Effector CD4-positive, alpha-beta T cell (primary cell): ENCODE measurements at places on chromosomes 16 and 17.

DNA sequence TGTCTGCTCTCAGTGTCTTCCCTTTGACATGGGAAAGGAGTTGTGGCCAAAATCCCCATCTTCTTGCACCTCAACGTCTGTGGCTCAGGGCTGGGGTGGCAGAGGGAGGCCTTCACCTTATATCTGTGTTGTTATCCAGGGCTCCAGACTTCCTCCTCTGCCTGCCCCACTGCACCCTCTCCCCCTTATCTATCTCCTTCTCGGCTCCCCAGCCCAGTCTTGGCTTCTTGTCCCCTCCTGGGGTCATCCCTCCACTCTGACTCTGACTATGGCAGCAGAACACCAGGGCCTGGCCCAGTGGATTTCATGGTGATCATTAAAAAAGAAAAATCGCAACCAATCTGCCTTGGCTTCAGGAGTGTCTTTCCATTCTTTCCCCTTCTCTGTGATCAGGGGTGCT, 918 bp upstream of the MRM1 start:
- no peak for DNase-seq

GRCh38 chr17:38568845-38569510, 36.8 kb downstream of the SRCIN1 start:
- DNase-seq = no peak

DNA sequence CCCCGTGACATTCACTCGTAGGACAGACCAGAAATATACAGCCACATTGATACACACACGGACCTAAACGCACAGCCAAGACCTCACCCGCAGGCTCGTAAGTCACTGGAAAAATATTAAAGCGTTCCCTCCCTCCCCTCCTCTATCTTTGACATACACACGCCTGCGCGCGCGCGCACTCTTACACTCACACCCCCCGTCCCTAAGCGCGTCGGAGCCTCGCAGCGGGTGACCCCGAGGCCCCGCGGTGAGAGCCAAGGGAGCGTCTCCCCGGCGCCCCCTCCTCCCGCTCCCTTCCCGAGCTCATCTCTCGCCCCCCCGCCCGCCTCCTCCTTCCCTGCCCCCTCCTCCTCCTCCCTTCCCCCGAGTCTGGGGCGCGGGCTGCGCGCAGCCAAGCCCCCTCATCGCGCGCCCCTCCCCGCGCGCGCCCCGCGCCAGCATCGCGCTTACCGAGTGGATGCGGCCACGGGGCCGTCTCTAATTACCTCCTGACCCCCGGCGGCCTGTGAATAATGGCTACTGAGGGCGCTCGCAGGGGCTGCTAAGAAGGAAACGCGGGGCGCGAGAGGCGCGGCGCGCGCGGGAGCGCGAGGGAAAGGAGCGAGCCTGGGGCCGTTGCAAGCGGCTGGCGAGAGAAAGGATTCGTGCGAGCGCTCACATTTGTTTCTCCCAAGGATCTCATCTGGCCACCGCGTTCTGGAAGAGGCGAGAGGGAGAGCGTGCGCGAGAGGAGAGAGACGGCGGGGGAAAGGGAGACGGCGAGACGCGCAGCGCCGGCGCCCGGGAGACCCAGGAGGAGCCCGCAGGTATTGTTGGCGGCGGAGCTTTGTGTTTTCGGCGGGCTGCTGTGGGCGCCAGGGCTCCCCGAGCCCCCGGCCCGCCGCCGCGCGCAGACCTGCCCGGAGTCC, 42.4 kb downstream of the RAI1 start:
- DNase-seq = no peak

DNA sequence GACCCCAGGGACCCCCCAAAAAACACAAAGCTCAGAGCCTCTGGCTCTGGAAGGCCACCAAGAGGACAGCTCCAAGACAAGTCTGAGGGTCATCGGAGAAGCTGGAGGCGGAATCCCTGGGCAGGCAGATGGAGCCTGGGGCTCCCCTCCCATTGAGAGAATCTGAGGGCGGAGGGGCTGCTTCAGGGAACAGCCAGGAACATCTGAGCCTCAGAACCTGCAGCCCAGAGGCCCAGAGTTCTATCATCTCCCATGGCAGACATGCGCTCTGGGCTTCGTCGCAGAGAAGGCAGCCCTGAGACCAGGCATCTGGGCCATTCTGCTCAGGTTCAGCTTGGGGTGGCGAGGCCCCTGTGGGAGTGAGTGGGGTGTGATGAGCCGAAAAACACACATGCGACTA, 7.1 kb upstream of the SPPL2C start:
- no peak for DNase-seq

DNA sequence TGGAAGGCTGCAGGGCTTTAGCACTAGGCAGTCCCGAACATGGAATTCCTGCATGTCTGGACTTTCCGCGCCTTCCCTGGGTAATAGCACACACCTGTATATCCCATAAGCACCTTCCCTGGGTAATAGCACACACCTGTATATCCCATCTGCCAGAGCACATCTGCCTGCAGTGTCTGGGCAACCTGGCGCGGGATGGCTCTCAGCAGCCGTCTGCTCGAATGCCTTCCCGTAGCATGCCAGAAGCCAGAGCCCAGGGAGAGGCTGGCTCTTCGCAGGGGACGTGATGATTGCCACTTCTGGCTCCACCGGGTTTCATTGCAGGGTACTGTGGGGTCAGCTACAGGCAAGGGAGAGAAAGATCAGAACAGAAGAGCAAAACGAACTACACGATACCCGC, 21.3 kb downstream of the MBTPS1 start:
- DNase-seq = no peak

DNA sequence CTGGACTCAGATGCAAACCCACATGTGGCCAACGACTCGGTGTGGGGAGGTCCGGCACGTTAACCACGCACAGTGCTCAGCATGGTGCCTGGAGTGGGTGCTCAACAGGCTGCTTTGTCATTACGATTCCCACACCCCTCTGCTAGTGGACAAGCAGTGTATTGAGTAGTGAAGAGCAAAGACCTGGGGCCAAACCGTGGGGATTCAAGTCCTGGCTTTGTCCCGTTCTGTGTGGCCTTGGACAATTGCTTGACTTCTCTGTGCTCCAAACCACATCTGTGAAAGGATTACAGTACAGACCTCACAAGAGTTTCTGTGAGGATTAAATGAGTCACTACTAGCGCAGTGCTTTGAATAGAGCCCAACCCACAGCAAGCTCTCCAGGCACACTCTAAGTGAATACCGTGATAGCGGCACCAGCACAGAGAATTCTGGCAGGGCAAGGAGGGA, 33.8 kb downstream of the TRPV2 start:
- no peak for DNase-seq

GRCh38 chr17:76132574-76133338, 8.3 kb downstream of the FOXJ1 start:
- DNase-seq = no peak

DNA sequence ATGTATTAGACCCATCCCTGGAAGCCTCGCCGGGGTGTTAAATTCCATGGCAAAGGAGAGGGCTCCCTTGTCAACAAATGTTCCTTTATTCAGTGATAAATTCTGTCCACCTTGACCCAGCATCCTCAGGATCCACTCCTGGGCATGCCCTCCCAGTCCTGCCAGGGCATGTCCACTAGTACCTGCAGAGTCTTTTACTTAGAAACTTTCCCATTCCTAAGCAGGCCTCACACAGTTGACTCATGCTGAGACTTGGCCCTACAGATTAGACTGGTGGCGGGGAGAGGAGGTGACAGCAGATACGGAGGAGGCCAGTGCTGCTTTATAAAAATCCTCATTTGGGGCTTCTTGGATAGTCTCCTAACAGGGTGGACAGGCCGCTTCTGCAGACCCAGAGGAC, 88.8 kb downstream of the CYLD start:
- no peak for DNase-seq

- no peak for DNase-seq
Observed at GRCh38 chr16:81367821-81368220, 53.1 kb downstream of the GAN start.

- no peak for DNase-seq
Observed at GRCh38 chr16:89024546-89025060, 47.6 kb upstream of the CBFA2T3 start.

DNA sequence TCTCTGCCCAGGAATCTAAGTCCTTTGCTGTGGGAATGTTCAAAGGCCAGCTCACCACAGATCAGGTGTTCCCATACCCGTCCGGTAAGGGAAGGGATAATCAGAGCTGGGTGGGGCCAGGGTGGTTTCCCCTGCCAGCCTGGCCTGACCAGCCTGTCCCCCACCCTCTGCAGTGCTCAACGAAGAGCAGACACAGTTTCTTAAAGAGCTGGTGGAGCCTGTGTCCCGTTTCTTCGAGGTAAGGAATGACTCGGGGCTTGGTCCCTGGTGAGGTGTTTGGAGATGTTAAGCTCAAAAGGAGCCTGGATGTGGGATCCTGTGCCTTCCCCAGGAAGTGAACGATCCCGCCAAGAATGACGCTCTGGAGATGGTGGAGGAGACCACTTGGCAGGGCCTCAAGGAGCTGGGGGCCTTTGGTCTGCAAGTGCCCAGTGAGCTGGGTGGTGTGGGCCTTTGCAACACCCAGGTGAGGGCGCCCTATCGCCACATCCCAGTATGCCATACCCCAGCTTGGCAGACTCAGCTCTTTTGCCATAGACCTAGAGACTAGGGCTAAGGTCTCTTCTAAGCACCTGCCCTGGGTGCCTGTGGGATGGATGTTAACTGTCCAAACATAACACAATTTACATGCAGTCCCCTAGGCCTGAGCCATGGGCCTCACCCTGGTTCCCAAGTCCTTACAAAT, 997 bp downstream of the ACADVL start:
- DNase-seq = peak; percentile 50

DNA sequence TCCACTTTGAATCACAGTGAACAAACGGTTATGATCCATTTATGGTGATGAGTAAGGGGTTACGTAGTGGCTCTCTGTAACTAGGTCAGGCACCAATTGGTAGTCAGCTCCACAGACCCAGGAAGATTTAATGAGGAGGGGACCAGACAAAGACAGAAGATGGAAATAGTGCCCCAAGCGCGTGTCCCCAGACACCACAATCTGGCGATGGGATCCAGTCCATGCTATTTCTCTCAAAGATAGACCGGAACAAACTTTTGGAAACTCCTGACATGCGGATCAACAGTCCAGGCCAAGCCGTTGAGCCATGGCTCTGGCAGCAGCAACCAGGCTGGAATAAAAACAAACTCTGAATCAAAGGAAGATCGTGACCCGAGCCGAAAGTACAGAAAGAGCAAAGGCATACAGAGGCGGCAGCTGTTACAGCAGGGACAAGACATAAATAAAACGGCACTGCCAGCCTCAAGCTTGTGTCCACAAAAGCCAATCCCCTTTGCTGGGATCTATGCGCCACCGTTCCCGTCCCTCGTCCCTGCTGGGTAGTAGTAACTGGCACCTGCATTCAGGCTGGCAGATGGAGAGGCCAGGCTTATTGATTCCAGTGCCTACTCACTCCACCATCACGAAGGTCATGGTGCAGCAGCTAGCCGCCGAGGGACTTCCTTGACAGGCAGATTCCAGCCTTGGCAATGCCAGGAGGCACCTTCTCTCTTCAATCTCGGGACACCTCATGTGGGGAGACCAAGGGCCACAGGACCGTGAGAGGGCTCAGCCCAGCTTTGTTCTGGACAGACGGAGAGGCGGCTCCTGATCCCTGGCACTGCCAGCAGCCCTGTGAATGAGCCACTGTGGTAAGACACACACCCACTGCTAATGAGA, 50.2 kb downstream of the CDH11 start:
- DNase-seq = no peak

GRCh38 chr16:30032083-30032819, 1.2 kb upstream of the TLCD3B start:
- DNase-seq = peak; percentile 47

- no peak for DNase-seq
Observed at GRCh38 chr16:65244787-65245186, 122.9 kb upstream of the CDH11 start.

- DNase-seq = no peak
Observed at GRCh38 chr16:71726476-71727315, 2.2 kb upstream of the PHLPP2 start.

- DNase-seq = no peak
Observed at GRCh38 chr17:17448723-17449122, 28.1 kb upstream of the MED9 start.

GRCh38 chr16:57742543-57742942, 7.0 kb downstream of the KATNB1 start:
- DNase-seq = no peak

DNA sequence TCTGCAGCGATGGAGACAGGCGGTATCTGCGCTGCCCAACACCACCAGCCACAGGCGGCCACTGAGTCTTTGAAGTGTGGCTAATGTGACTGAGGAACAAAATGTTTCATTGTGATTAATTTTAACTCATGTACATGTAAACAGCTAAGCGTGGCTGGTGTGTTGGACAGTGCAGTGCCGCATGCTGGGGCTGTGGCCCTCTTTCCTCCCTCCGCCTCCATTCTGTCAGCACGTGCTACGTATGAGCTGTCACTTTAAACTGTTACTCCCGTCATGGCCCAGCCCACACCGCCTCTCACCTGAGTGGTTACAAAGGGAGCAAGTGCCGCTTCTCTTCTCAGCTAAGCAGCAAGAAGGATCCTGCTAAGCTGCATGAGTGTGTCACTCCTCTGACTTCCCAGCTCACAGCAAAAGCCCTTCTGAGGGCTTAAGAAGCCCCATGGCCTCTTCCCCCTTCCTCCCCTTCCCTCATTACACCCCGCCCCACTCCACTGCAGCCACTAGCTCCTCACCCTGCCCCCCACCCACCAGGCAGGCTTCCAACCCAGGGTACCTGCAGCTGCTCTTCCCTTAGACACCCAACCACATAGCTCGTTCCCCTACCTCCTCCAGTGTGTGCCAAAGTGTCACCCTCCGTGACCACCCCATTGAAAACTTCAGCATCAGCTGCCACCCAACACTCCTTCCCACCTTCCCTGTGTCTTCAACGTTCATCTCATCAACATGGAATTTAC, 15.0 kb downstream of the HASPIN start:
- peak; percentile 43 for DNase-seq

- DNase-seq = no peak
Observed at GRCh38 chr16:16163571-16163970, 59.7 kb downstream of the ABCC6 start.

DNA sequence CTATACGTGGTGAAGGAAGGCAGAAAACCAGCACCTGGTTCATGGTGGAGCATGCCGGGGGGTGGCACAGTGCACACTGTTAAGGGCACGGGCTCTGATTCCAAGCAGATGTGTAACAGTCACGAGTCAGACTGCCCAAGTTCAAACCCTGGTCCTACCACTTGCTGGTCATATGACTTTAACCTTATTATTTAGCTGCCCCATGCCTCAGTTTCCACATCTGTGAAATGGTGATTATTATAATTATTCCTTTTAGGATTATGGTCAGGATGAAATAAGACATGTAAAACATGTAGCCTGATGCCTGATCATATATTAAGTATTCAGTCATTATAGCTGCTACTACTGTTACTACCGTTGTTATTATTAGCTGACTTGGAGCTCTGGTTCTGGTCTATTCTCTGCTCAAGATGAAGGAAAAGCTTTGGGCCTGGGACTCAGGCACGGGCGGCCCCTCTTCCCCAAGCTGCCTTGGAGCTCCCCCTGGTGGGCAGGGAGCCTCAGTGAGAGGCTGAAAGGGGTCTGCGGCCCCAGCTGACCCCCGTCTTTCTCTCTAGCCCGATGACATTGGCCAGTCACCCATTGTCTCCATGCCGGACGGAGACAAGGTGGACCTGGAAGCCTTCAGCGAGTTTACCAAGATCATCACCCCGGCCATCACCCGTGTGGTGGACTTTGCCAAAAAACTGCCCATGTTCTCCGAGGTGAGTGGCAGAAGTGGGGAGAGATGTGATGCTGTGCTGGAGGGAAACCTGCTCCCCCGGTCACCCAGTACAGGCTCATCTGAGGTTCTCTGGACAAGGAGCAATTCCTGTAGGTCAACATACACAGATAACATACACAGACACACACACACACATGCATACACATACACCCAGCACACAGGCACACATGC, 14.0 kb downstream of the NR1D1 start:
- peak; percentile 55 for DNase-seq

- DNase-seq = no peak
Observed at GRCh38 chr16:10878644-10879501, 1.9 kb downstream of the CIITA start.

- DNase-seq = no peak
Observed at GRCh38 chr17:28173801-28174200, 131.3 kb downstream of the NLK start.
